ENCODE measurements at places on chromosomes 2 and 18.
A peak's percentile ranks its signal among the peaks of the same experiment; 100 is the strongest.

GRCh38 chr2:120265006-120265405 is 12.4 kb downstream of the RALB start:
- DNase-seq = no peak

DNA sequence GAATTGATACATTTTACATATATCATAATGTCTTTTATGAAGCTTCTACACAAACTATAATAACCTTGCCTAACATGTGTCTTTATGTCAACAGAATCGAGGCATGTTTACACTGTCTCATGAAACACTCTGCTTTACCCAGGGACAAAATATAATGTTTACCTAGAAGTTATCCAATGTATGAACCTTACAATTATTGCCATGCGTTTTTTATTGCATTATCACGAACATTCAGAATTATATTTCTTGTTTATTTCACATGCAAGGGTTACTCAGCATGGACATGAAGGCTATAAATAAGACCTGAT is 19.8 kb downstream of the LONRF2 start:
- DNase-seq = no peak

DNA sequence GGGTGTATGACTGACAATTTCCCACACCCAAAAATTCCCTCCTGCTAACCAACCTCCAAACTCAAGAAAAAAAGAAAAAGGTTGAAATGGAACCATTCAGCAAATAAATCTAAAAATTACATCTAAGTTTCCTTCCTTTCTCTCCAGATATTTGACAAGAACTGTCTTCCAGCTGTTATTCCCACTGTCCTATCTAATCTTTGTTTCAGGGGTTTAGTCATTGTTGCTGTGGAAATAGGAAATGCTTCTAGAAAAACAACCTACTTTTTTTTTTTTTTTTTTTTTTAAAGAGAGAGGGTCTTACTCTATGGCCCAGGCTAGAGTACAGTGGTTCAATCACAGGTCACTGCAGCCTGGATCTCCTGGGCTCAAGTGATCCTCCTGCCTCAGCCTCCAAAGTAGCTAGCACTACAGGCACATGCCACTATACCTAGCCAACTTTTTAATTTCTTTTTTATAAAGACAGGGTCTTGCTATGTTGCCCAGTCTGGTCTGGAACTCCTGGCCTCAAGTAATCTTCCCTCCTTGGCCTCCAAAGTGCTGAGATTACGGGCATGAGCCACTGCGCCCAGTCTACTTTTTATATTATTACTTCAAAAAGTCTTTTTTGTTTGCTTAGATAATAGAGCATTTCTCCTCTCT is 88.1 kb downstream of the ITSN2 start:
- no peak for DNase-seq

DNA sequence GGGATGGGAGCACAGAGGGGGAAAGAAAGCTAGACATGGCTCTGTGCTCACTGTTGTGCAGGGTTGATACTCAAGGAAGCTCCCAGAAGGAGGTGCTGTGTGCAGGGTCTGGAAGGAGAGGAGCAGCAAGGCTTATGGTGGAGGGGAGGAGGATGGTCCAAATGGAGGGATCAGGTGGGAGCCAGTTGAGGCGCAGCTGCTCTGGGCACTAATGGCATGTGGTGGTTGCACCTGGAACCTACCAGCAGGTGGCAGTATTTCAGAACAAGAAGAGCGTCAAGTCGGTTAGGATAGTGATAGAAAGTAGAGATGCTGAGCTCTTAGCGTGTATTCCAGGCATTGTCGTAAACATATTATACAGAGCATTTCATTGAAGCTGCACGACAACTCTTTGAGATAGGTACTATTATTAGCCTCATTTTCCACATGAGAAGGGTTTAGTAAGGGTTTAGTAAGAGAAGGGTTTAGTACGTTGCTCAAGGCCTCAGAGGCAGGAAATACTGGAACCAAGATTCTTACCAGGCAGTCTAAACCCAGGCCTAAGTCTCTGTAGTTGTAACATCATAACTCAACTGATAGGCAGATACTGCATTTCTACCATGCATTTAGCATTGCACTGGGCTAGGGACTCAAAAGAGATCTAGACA is 223.7 kb downstream of the CYP26B1 start:
- peak; percentile 18 for DNase-seq

GRCh38 chr2:215941726-215942125 is 71.6 kb downstream of the MREG start:
- no peak for DNase-seq

GRCh38 chr2:238434846-238435751 is 8.4 kb downstream of the ASB1 start:
- DNase-seq = no peak

- DNase-seq = no peak
Measured at GRCh38 chr2:6951046-6951445, 33.8 kb downstream of the RNF144A start.

DNA sequence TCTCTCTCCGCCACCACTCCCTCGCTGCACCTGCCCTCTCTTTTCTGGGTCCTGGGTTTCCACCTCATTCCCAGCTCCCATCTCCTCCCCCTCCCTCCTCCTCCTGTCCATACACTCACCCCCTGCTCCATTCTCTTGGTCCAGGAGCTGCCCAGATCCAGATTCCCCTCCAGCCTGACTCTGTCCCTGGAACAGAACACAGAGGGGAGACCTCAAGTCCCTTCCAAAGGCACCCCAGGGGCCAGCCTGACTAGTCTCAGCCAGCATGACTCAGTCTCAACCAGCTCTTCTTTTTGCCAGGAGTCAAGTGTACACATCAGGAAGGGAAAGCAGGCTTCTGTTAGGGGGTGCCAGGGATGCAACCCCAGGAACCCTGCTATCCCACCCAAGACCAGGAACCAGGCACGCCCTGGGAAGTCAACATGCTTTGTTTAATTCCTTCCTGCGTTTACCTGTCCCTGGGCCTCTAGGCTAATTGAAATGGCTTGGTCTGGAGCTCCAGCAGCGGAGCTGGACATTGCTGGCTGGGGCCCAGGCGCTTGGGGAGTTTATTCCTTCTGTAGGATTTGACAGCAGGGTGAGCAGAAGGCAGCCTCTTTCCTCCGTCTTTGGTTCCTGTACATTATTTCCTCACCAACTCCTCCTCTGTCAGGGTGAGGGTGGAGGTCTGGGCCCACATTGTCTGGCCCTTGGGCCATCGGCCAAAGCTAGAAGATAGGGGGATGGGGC is 28.4 kb upstream of the SELENOI start:
- no peak for DNase-seq

DNA sequence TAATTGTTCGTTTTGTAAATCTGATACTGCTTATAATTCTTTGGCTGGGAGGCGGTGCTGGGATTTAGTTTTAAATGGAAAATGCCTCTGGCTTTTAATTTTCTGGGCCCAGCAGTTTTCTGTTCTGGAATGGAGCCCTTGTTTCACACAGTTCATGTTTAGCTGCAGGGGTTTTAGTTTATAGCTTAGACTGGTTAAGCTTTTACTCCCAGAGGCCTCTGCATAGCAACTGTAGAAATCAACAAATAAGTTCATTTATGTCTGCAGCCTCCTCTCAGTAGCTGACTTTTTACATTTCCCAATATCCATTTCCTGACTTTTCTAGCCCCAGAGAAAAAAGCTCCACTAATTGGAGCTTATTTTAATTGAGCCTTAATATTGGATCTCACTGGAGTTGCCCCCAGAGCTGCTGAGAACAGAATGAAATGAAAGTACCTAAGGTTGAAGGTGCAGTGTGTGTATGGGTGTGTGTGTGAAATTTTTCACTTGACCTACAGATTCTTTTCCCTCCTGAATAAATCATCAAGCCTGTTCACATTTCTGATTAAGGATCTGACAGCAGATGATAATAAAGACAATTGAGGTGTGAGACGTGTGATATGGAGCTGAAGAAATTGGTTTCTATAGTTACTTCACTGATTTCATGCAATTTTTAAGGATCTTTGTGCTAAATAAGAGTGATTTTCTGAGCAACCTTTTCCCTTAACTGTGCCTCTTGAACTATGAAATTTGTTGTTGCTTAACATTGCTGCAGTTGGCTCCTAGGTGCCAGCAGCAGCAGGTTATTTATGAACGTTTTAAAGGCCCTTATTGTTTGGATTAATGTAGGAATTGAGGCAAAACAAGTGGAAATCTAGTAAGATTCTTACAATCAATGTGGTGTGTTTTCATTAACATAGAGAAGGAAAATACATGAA is 109.6 kb downstream of the TAF4B start:
- no peak for DNase-seq

DNA sequence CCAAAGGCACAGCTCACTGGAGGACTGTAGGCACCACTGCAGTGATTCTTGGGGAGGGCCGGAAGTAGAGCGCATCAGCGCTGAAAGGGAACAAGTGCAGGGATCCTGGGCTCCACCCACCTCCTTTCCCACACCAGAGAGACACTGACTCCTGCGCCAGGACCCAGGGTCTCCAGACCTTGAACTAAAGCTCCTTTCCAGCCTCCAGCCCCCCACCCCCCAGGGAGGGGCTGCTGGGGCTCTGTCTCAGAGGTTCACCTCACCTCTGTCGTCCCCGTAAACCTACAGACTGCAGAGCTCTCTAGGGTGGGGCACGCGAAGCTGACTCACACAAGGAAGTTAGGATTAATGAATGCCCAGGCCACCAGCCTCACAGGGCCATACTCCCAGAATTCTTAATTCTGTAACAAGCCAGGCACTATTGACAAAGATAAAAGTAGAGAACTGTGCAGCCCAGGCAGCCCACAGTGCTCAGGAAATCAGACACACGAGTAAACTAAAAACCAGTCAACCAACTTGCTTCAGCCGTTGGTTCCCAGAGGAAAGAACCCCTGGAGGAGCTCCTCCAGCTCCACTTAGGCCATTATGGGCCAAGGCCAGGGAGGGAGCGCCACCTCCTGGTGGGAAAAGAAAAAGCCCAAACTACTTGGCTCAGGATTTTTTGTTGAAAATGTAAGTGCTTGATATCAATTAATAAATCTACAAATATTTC is 45.1 kb upstream of the ACAA2 start:
- peak; percentile 26 for DNase-seq

DNA sequence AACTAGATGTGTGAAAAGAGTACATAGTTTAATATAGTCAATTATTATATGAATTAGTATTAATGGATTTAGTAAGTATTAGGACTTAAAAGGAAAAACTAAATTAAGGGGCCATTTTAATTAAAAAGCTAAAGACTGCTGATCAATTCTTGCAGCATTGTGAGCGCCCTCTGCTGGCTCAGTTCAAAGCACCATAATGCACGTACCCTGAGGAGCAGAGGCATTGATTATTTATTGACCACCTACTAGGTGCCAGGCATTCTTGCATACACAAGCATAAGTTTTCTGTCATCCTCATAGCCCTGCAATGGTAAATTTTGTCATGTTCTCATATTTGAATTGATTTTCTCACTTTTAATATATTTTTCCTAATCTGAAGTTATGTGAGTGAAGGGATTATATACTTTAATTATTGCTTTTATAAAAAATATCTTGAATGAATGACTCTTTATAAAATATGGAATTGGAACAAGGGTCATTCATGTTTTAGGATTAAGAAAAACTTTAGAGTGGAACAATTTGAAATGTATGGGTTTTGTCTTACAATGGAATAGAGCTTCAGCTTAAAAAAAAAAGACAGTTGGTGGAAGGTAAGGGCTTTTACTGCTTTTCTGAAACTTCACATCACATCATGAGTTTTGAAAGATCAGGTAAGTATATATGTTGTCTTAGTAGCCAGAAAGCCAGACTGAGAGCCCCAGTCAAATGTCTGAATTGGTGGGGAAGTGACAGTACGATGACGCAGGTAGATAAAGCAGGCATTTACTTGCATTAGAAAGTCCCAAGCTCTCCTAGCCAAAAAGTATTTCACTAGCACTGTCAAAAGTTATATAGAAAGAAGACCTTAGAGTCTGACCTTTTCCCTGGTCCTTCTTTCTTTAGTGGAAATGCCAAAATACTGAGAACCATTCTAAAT is 9.7 kb downstream of the ITGA4 start:
- DNase-seq = peak; percentile 50

- DNase-seq = no peak
Measured at GRCh38 chr2:152823905-152824304, 105.5 kb downstream of the ARL6IP6 start.

DNA sequence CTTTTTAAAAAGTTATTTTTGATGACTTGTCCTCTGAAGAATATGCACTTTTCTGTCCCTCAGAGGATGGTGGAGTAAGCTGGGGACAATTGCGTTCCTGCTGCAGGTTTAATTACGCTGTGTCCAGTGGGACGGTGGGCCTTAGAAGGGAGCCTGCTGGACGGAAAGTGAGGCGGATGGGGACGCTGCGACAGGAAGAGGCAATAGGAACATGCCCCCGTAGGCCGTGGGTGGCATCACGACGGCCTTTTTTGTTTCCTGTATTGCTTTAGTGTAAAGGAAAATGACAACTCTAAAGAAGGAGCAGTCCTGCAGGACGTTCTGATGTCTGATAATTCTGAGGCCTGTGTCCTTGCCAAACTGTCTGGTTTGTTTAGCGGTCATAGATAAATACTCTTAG is 121.6 kb downstream of the NFATC1 start:
- no peak for DNase-seq

GRCh38 chr2:216002101-216002678 is 11.2 kb downstream of the MREG start:
- DNase-seq = no peak

DNA sequence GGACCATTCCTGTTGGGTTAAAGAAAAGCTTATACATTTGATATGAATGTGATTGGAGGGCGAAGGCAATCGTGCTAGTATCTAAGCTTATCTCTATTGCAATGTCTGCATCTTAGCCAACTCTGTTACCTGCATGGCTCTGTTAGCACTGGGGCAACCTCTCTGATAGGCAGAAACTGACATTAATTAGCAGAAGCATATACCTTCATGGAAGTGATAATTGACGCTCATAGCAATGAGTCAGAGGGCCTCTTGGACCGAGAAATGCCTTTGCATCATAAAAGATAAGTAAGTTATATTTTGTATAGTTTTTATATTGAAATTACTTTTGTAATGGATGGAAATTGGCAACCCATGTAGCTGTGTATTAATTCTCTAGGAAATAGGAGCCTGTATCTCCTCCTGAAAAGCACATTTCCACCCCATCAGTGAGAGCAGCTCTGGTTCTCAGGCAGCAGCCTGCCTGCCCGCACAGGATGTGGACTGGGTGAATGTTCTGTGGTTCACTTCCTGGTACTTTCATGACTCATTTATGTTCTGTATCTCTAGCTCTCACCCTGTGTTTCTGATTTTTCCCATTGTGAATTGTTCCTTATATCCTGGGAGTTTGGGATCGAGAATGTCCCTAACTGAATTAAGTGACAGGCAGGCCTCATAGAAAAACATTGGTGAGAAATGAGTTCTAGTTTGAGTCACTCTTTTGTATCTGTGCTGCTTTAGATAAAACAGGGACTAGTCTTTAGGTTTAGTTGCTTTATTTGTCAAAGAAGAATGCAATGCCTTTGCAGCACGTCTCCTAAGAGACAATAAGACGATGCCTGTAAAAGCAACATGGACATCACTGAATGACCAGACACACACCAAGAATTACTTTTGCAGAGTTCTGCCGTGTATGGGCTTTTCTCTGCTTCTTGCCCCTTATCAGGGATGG is 344.9 kb downstream of the DCDC2C start:
- DNase-seq = no peak

- no peak for DNase-seq
Measured at GRCh38 chr2:132374551-132374950, 42.1 kb upstream of the GPR39 start.

- DNase-seq = peak; percentile 36
Measured at GRCh38 chr2:203782262-203782976, 76.0 kb downstream of the CD28 start.

GRCh38 chr18:75612456-75612855 is 185.0 kb upstream of the SMIM21 start:
- no peak for DNase-seq
